ENCODE measurements at places on chromosomes 1 and 21.

GRCh38 chr21:42200906-42201614, 17.9 kb upstream of the ABCG1 start:
- DNase-seq = no peak

DNA sequence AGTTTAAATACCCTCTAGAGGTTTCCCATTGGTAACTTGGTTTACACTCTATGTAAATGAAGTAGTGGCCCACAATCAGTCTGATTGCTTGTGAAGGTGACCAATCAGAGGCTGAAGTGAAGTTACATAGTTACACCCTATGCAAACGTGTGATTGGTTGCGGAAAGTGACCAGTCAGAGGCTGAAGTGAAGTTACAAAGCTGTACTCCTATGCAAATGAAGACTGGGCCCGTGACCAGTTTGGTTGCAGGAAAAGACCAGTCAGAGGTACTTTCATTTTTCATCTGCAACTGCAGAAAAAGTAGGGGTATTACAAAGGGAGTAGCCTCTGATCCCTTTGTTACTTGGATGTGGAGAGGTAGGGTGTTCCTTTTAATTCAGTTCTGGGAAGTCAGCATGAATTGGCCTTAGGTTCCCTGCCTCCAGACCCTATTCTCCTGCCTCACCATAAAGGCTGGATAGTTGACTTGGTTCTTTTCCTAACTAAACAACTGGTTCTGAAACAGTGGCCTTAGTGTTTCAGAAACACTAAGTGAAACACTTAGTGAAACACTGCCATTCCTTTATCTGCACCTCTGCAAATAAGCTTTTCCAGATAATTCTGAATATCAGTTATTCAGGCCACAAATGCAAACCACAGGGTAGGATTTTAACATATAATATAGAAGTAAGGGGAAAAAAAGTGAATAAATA, 39.3 kb downstream of the MAGI3 start:
- DNase-seq = no peak

GRCh38 chr1:214838351-214838750, 235.4 kb downstream of the CENPF start:
- no peak for DNase-seq

DNA sequence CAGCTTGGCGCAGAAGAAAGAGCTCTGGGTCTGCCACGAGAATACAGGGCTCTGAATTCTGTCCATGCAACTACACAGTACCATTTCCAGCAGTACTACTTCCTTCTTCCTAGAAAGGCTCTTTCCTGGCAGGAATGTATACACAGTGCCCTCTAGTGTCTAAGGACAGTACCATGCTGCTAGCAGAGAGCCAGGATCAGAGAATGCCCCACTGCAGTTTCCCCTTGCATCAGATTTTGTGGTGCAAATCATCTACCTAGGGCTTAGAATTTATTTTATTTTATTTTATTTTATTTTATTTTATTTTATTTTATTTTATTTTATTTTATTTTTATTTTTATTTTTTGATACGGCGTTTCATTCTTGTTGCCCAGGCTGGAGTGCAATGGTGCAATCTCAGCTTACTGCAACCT, 50.8 kb downstream of the PAX7 start:
- no peak for DNase-seq

- no peak for DNase-seq
Observed at GRCh38 chr1:10958614-10959013, 53.8 kb upstream of the TARDBP start.

Data from SIG-M5 (cell line).